Left colon (tissue), 2 donors: ENCODE measurements at places on chromosomes 5 and 9. TPM values are rescaled to one million over a fixed set of nuclear protein-coding genes. Genes with fewer than 3 reads are reported as not detected.

PIP5KL1 gene
- 1.9 TPM for total RNA-seq

NEUROG1 gene
- total RNA-seq, result not detected

GRCh38 chr5:171581781-171582180 is 162.3 kb downstream of the FGF18 start:
- no peak for DNase-seq

EQTN gene
- 1.5 TPM for total RNA-seq

- DNase-seq, result no peak
These were observed 55.7 kb upstream of the TBC1D9B start for GRCh38 chr5:179963375-179963774.

PPP3R2 gene
- total RNA-seq, result 0.12 TPM

GRCh38 chr5:141672841-141673813 is 8.9 kb downstream of the ARAP3 start:
- no peak for DNase-seq

LVRN gene
- total RNA-seq, result 2.8 TPM

- peak; percentile 81 for DNase-seq
These were observed 9.0 kb upstream of the ZSWIM6 start for GRCh38 chr5:61322738-61323725.

GRCh38 chr5:96579711-96580110 is 82.5 kb upstream of the CAST start:
- no peak for DNase-seq

DNA sequence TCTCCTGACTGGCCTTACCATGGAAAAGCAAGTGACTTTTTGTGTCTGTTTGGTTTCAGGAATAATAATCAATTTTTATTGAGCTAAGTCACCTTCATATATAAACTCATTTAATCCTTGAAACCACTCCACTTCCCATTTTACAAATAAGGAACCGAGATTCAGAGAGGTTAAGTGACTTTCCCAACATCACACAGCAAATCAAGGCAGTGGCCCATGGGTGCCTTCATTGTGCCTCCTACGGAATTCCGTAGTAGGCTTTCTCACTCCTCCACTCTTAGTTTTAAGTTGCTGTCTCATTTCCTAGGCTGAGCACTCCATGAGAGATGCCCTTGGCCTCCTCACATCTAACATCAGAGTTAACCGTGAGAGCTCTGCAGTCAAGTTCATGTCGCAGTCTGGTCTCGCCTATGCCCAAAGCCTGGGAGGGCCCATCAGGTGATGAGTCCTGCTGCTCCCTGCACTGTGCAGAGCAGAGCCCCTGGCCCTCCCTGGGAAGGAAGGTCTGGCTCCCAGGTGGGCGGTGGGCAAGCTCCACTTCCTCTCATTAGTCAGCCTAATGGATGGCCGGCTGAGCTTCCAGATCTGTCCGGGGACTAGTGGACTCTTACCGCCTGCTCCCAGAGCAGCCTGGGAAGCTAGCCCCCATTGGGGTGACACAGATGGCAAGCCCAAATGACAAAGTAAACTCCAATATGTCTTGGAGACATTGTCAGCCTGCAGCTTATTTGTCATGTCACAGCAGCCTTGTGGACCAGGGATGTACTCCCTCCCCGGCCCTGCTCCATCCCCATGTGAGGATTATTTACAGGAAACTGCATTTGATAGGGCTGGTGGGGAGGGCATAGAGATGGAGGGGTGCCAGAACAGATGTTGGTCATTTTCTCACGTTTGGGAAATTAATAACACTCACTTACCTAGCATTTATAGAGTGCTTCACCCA is 123.4 kb downstream of the MVB12B start:
- no peak for DNase-seq

CD180 gene
- 2.0 TPM for total RNA-seq

HDAC3 gene
- total RNA-seq, result 40.5 TPM

AQP7 gene
- total RNA-seq, result 8.3 TPM

DMRT3 gene
- not detected for total RNA-seq

DNA sequence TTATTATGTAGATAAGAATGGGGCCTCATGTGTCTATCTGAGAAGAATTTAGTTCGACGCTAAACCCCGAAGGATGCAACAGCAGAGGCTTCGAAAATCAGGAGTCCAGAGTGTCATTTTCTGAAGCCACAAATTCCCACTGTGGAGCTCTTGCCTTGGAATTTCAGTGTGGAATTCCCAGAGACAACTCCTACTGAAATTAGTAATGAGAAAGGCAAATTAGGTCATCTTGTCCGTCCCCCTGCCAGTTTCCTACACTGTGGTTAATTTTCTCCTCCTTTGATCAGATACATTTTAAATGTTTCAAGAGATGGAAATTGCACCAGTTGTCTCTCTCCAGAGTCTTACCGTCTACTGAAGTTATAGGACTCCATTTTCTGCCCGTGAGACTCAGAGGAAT is 633.6 kb downstream of the BNC2 start:
- no peak for DNase-seq

- DNase-seq, result no peak
These were observed 297.2 kb downstream of the MED10 start for GRCh38 chr5:6080930-6081726.

DNA sequence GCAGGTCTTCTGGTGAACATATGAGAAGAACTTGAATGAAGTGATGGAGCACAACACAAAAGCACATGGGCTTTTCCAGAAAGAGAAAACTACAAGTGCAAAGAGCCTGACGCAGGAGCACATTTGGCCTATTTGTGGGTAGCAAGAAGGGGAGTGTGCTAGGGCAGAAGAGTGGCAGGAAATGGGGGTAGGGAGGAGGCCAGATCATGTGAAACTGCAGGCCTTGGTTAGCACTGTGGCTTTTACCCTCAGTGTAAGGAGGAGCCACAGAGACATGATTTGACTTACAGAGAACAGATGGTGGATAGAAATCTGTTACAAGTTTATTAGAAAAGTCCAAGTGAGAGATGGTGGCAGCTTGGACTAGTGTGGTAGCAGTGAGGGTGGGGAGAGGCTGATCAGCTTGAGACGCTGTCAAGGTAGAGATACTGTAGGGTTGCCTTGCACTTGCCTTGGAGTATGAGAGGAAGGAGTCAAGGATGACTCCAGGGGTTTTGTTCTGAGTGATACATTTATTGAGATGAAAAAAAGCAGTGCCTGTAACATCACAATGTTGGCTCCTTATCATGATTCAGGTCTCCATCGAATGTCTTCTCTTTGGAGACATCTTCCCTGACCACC is 126.7 kb downstream of the PPP2R2B start:
- DNase-seq, result peak; percentile 5

C8G gene
- 8.3 TPM for total RNA-seq

ENC1 gene
- 27.4 TPM for total RNA-seq

GRCh38 chr9:4305065-4305985 is 5.5 kb upstream of the GLIS3 start:
- no peak for DNase-seq

NR5A1 gene
- not detected for total RNA-seq

DNA sequence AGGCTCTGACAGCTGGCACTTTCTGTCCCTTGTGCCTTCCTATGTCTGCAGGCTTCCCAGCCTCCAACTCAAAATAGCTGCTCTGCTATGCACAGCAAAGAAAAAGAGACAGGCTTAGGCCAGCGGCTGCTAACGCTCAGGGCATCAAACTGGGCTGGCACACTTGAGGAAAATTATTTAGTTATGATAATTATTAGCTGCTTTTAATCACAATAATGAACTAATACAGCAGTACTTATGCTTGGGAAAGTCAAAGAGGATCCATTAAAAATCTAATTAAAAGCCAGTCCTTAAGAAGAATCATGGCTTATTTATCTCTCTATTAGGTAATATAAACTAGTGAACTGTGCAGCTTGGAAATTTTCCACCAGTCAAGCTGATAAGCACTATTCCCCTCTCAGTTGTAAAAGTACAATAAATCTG is 233.2 kb downstream of the SLIT3 start:
- DNase-seq, result no peak
